ENCODE measurements at places on chromosomes 2 and 18.

DNA sequence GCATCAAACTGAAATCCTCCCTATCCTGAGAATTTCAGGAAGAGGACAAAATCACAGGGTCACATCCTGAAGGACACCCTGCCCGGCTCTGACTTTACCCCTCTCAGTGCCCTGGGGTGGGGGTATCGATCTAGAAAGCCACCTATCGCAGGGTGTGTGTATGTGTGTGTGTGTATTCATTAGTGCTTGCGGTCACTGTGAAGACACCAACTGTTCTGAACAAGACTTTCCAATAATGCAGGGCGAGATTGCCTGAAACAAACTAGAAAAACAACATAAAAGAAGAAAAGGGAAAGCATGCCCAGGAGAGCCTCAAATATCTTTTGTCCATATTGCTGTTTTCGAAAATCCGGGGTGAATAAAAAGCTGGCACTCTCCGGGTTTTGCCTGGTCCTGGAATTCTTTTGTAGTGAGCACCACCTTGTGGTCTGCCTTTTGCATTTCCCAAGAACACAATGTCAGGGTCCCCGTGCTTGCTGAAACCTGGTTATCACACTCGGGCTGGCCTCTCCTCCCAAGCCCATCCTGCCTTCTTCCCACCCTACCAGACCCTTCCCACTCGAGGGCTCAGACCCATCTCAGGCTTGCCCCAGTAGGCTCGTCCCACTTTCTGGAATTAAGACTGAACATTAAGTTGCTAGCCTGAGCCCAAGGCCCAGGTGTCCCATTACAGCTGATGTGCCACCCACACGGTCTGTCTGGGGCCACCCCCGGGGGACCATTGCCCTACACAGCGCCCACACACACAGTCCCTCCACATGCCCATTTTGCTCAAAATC, 25.0 kb upstream of the COPS8 start:
- DNase-seq: no peak

DNA sequence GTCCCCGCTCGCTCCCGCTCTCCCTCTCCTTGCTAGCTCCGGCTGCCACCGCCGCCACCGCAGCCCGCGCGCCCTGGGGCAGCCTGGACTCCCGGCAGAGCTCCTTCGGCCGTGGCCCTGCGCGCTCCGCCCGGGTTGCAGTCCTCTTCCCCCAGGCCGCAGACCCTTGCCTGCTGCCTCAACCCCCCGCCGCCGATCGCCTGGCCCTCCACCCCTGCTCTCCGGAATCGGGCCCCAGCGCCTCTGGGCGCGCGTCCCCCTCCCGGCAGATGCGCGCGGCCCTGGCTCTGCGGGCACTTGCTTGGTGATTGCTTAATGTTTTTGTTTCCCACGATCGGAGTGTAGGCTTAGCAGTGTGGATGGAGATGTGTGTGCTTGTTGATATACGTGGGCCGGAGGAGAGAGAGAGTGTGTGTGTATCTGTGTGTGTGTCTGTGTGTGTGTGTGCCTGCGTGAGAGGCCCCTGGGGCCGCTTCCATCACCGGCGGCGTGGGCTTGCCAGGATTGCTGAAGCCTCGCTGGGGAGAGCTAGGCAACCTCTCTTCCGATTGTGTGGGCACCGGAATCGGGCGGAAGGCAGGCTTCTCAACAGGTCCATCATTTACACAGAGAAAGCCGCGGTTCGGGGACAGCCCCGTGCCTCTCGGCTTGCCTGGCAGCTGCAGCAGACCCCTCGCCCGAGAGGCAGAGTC, 877 bp downstream of the INHBB start:
- DNase-seq: no peak

DNA sequence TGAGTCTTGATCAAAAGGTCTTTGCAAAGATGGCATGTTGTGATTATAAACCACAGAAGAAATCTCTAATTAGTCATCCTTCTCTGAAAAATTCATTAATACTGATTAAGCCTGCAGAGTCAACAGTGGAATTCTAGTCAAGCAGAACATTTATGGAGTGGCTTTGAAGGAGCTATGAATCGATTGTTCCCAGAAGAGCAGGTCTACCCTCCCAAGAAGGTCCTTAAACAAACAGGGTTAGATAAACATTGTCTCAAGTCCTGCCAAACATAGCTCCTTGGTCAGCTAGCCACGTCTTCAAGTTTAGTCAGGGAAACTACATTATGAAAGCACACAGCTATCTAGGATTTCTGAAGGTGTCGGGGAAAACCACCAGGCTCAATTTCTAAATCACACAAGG, 88.9 kb downstream of the ITGA4 start:
- no peak for DNase-seq

DNA sequence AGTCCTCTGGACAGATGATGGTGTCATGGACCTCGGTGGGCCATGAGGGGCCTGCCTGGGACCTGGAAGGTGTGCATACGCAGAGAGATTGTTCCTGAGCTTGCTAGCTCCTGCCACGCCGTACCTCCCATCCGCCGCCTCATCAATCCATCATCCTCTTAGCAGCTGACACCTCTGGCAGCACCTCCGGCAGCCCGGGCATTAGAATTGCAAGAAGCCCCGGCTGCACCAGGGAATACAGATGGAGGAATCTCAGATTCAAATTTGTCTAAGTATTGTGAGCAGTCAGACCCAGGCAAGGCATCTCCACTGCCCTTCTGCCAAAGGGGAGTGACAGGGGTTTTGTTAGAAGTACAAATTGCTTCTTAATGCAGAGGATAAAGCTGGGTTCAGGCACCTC, 4.5 kb downstream of the C1QL2 start:
- no peak for DNase-seq

DNA sequence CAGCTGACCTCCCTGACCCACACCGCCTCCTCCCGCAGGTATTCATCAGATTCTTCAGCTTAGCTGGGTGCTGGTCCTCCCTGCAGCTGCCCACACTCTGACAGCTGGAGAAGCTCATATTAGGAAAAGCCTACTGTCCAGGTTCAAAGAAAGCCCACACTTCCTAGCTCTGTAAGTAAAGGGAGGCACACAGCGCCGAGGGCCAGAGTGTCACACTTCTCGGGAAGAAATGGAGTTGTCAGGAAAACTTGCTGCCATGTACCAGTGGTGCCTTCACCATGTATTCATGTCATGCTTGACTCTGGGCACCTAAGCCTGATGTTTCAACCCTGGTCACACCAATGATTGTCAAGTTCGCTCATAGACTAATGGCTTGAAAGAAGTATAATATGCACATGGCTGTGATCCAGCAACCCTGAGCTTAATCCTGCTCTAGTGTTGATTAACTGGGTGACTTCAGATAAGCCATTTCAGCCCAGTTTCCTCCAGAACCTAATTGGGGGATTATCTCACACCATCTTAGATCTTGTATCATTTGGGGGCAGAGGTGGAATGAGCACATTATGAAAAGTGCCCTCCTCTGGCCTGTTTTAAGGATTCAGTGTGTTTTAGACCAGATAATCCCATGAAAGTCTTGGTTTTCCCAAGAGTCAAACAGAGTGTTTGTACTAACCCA, 180.3 kb upstream of the PARD3B start:
- DNase-seq: no peak

DNA sequence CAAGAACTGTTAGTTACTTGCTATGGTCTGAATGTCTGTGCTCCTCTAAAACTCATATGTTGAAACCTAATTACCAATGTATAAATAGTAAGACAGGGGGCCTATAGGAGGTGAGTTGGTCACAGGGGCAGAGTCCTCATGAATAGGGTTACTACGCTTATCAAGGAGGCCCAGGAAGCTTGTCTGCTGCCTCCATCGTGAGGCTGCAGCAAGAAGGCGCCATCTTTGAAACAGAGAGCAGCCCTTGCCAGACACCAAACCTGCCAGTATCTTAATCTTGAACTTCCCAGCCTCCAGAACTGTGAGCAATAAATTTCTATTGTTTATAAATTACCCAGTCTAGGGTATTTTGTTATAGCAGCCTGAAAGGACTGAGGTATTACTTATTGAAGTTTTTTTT, 79.1 kb downstream of the TGIF1 start:
- DNase-seq: no peak

- DNase-seq: no peak
Observed at GRCh38 chr2:167187049-167187727, 298.9 kb downstream of the XIRP2 start.

DNA sequence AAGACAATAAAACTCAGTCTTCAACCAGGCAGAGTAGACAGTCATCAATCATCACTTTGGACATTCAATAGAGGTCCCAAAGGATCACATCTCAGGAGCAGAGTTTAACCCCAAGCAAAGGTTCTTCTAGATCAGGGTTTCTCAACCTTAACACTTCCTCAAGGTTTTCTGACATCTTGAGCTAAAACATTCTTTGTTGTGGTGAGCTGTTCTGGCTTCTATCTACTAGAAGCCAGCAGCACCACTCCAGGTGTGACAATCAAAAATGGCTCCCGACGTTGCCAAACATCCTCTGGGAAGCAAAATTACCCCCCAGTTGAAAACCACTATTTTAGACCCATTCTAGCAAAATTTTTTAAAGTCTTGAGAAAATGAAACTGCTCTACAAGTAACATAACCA, 22.0 kb downstream of the RTTN start:
- DNase-seq: no peak

DNA sequence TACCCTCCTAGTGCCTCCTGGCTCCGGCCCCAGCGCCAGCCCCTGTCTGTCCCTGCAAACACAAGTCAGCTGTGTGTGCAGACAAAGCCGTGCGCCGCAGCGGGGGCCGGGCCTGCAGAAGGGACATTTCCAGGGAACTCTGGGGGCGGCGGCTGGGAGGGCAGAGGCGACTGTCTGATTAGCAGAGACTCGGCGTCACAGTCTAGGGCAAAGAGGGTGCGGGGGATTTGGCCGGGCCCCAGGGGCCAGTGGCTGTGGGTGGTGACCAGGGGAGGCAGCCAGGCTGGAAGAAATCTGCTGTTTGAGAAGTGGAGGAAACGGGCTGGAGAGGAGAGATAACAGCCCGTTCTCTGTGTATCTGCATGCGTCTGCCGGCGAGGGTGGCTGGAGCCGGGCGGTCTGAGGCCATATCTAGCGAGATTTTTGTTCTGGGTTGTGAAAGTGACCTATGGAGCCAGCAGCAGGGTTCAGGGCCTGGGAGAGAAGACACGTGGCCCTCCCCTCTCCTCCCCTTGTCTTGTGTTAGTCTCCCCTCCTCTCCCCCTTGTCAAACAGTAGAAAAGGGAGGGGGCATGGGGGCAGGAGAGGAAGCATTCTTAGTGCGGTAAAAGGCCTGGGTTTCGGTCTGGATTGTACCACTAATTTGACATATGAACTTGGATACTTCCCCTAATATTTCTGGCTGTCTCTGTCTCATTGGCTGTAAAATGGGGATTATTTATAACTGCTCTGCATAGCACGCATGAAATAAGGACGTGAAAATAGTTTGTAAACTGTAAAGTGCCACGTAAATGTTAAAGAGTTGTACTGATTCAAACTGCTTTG, 169.4 kb downstream of the SMAD7 start:
- DNase-seq: no peak
